ENCODE measurements at places on chromosomes 1 and 21.

DNA sequence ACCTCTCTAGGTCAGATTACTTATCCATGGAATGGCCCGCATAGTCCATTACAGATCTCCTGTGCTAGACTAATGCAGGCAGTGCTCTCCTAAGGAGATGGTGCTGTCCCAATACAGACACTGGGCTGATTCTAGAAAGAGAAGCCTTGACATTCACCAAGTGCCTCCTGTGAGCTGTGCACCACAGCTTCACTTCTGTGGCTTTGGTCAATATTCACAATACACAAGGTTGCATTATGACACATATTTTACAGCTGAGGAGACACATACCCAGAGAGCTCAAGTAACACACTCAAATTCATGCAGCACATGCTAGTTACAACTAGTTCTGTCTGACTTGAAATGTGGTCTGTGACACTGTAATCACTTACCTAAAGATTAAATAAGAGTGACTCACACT is 59.4 kb upstream of the LRRC8B start:
- no peak for DNase-seq

DNA sequence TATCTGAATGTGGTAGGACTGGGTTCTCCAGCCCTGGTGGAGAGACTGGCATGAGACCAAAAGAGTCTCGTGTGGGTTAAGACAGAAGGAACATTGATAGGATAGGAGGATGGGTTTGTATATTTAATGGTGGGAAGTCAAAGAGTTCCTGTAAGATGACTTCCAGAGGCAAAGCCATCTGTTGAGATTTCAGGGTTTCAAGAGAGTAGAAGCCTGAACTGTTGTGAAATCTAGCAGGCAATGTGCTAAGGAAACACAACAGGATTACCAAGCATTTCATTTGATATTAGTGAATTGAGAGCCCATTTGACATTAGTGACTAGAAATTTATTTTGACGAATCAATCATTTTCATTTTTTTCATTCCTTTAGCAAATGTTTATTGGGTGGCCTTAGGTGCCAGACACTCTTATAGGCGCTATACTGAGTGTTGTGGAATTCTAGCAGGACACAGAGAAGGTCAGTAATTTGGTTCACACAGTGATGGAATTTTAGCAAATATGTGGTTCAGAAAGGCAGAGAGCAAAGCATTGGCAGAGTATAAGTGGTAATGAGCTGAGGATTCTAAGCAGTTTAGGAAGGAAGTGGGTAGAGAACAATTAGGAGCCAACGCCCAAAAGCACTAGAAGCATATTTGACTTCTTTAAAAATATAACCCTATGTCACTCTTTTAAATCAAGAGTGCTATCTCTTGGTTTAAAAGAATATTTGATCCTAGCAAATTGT is 149.3 kb downstream of the AK5 start:
- no peak for DNase-seq

DNA sequence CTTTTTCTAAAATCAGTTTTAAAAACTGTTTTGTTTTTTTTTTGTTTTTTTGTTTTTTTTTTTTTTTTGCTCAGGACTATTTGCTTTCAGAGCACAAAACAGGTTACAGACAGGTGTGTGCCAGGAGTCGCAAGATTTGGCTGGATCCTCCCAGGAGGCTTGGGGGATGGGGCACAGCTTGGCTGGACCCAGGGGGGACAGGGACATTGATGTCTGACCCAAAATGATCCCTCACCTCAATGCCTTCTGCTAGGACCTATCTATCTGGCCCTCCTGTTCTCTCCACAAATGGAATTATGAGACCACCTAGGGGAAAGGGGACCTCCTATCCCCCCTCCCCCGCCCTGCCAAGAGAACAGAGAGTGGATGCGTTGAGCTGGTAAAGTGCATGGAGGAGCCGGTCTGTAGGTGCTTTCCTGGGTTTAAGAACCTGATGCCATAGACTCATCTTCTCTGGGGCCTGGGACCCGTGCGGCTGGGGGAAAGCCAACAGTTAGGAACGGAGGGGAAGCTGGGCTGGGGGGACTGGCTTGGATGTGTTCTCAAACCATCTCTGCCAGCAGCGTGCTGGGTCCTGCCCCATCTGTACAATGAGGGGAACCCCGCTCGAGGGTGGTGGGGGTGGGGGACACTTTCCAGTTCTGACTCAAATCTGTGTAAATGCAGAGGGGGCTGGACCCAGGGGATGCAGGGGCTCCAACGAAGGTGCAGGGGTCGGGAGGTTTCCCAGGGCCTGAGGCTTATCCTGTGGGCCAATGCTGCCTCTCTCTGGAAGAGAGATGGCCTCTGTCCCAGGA is 28.9 kb downstream of the RUNX3 start:
- no peak for DNase-seq

DNA sequence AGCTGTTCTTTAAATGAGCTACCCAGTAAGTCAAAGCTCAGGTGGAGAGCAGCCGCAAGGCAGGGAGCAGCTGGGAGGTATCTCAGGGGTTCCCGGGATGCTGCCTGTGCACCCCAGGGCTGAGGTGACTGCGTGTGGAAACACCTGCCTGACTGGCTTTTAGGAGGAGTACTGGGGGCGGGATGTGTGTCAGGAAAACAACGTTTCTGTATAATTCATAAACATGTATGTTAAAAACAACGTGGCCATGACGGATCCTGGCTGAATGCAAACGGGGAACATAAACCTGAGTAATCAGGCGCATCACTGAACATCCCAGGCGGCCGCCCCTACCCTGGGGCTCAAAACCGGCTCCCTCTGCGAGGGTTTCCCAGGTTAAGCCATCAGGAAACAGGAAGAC is 1.5 kb downstream of the C1orf159 start:
- DNase-seq: no peak

DNA sequence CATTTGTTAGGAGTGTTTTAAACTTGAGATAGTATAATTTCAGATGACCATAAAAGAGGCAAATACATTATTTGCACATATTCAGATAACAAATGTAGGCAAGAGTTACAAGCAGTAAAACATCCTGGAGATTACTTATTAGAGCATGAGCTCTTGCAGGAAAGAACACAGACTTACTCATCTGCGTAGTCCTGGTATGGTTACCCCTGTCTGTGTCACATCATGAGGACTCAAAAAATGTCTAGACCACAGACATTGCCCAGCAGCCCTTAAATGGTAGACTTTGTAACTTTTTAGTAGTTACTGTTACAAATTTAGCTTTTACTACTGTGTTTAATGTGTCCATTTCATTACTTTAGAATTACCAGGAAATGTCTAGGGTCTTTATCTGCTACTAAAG is 12.8 kb downstream of the CACHD1 start:
- no peak for DNase-seq

DNA sequence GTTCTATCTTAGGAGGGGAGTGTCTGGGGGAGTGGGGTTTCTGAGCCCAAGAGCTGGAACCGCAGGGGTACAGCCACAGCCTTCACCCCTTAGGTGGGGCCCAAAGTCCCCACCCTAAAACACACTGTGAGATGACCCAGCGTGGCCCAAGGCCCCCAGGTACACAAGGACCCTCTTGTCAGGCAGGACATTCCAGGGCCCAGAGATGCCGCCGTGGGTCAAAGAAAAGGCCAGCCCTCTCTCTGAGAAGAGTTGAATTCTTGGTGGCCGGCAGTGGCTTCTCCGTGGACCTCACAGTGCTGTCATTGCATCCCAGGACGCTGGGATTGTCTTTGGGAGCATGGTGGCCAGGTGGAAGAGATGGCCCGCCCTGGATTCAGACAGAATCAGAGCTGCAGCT is 176.3 kb upstream of the C1orf174 start:
- DNase-seq: no peak

DNA sequence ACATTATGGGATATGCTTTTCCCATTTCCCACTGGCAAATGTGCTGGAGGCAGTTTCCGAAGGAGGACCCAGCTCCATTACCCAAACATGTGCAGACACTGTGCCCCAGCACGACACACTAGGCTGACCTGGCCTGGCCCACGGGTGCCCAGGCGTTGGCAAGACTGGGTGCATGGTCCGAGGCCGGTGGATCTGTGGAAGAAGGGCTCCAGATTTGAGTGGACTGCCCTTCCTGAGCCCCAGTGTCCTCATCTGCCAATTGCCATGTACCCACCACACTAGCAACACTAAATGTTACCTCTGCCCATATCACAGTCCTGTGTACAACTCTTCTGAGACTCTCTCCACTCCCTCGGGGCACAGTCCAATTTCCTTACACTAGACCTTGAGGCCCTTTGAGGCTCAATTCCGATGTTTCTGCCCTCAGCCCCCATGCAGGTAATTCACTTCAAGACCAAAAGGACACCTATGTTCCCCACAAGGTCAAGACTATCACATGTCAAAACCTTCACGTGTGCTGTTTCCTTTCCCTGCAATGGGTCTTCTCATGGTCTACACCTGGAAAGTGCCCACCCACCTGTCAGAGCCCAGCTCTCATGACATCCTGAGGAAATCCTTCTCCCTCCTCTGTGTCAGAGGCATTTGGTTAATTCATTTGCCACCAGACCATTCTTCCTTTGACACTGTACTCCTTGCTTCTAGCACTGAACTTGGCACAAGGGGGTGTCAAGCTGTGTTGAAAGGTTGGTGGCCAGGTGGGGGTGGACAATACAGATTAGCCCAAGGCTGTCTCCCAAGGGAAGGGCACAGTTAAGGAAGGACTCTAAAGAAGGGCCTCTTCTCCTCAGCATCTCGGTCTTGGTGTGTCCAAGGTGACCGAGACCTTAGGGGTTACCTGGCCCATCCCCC is 124.9 kb downstream of the DMRTB1 start:
- DNase-seq: no peak

DNA sequence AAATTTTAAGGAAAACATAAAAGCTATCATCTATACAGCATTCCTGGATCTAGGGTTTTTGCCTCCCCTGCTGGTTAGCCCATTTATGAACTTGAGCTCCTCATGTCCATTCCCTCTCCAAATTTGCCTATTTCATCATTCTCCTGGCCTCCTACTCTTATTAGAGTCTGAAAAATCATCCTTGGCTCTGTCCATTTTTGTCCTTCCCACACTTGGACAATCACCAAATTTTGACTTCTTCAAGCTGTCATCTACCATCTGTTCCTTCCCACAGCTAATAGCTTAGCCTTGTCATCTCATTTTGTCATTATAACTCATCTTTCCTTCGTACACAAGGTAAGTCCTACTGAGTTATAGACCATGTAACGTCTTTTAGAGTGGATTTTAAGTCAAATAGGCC is 2.2 kb upstream of the HENMT1 start:
- DNase-seq: no peak

DNA sequence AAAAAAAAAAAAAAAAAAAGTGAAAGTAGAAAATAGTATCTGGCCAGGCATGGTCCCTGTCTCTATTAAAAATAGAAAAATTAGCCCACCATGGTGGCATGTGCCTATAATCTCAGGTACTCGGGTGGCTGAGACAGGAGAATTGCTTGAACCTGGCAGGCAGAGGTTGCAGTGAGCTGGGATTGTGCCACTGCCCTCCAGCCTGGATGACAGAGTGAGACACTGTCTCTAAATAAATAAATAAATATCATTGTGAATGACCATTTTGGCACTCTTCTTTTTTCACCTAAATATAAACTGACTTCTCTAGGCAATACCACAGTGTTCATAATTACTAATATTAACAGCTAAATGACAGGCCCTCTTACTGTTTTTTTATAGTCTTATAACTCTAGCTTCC is 14.5 kb downstream of the ELOA start:
- DNase-seq: no peak

DNA sequence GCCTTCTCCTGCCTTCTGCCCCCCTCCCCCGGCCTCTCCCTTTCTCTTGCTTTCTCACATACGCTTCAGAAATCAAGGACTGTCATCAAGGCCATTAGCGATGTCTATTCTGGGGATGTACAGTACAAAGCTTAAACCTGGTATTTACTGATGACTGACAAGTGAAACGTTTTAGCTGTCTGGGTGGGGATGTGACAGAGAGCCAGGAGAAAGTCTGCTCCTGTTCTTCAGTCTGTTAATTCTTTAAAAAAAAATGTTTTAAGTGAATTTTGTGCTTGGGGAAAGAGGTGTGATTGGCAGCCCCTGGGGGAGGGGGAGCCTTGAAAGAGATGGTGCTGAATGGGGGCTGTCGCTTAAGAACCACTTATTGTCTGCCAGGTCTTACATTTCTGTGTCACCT is 283.0 kb upstream of the PLXNA2 start:
- DNase-seq: no peak

DNA sequence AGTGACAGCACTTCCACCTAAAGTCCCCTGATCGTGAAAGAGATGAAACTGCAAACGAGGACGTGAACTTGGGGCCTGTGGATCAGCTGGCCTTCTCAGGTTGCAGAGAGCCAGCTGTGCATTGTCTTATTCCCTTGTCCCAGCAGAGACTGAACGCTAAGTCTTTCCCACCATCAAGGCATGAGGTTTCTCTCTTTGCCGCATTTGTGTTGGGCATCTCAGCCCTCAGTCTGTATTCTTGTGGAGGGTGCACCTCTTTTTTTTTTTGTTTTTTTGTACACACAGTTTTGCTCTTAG is 71.4 kb downstream of the KIF26B start:
- DNase-seq: no peak

DNA sequence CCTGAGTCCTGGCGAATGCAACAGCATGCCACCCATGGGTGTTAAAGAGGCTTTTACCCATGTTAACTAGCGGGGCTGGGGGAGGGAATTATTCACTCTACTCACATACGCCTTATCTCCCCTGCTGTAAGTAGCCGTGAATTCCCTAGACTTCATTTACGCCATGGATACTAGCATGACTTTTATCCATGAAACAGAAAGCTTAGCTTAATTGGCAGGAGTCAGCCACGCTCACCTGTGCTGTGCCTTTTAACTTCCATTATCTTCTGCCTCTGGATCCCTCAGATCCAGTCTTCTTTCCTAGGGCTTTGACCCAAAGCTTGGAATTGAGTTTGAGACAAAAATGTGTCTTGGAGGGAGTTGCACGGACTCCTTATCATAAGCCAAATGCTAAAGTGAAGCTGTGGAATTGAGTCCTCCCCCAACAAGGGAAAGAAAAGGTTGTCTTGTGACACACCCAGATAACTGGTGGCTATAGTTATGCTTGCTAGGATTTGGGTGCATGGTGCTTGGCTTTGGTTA is 9.7 kb upstream of the NASP start:
- no peak for DNase-seq

DNA sequence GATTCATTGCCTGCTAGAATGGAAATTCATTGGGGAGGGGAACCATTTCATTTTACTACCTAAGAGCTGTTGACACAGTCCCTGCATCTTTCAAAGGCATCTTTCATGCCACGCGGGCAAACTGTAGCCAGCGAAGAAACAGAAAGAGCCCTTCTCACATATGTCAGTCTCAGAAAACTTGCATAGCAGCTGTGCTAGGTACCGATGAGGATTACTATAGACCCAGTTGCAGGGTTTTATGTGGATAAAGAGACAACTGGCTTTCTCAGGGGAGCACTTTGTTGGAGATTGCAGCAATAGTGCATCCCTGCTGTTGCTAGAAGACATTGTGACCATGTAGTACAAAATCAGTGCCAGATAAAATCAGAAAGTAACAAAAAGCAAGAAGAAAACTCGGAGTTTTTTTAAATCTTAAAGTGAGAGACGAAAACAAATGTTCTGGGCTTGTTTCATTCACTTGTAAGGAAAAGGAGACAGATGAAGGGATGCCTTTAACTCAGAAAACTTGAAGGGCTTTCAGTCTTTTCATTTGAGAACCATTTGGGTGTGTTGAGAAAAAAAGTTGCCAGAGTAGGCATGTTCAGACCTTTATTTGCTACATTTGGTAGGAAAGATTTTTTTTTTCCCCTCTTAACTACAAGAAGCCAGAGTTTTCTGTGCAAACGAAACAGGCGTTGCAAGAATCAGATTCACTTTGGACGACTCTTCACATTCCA is 804.1 kb downstream of the USP25 start:
- DNase-seq: no peak

- no peak for DNase-seq
Observed at GRCh38 chr1:22241250-22241649, 98.4 kb upstream of the WNT4 start.

Data from DMS153 (cell line).